Activated T-cell treated with anti-CD3 and anti-CD28 coated beads for 48 hours (primary cell): ENCODE measurements at places on chromosomes 5 and 9.

GRCh38 chr5:35012796-35013195 lies 35.0 kb downstream of the AGXT2 start:
- DNase-seq, result no peak

- no peak for DNase-seq
These were observed 19.9 kb downstream of the IDNK start for GRCh38 chr9:83642793-83643192.

- no peak for DNase-seq
These were observed 195.2 kb upstream of the TUT7 start for GRCh38 chr9:86549401-86549811.

DNA sequence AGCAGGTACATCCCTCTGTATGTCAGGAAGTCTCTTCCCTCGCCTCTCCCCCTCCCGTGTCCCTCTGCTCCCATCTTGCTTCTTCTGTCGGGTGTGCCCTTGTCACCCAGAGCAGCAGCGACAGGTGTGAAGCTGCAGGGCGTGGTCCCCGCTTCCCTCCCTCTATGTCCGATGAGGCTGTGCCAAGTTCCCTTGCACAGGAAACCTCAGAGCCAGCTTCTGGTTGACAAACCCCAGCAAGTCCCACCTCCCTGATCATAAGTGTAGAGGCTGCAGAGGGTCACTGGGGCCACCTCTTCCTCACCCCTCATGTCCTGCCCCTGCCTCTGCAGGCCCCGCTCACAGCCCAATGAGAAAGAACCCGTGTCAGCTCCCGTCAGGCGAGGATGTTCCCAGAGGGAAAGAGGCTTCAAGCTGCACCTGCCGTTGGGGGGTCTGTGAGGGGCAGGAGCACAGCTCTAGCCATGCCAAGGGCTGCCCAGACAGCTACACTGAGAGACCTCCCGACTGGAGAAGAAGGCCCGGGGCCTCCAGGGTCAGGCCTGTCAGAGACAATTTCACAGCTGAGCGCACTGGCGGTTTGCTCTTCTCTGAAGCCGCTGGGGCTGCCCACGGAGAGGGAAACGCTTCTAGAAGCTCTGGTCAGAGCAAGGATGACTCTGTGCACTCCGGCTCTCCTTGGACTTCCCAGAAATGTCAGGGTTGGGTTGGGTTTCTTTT lies 73.3 kb downstream of the AK8 start:
- DNase-seq, result no peak

DNA sequence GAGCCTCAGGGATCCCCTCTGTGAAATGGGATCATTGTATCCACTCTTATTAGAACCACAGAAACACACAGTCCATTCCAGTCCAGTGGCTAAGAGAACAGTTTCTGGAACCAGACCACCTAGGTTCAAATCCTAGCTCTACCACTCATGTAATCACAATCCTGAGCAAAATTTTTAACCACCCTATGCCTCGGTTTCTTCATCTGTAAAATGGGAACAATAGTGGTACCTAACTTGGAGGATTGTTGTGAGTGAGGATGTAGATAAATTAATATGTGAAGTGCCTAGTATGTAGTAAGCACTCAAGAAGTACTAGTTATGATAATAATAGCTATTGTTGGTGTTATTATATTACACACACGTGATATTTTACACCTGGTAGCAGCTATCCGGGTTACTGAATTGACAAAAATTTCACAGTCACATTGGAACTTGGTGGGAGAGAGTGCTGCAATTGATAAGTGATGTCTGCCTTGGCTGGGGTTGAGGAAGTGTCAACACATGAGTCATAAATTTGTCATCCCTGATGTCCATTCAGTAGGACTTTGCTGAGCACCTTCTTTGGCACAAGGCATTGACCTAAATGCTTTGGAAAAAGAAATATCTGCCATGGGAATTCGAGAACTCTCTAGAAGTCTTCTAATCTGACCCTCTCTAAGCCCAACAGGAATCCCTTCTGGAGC lies 68.4 kb downstream of the COL27A1 start:
- no peak for DNase-seq

DNA sequence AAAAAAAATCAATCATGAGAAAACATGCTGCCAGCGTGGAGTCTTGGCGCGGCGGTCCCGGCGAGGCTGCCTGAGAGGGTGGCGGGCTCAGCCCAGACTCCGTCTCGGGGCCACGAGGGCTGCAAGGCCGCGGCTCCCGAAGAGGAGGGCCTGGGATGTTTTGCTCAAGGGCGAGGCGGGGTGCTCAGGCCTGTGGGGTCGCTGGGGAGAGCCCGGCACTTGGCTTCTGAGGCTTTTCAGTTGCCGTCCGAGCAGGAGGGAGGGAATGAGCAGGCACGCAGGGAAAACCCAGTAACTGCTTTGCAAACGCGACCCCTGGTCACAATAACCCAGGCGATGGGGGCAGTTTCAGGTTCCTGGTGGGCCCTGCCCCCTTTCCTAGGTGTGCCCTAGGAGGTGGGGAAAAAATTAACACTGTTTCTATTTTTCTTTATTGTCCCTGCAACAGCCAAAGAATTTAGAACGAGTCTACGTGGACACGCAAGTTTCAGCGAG lies 3.2 kb upstream of the IRX2 start:
- DNase-seq, result no peak

- DNase-seq, result no peak
These were observed 156.2 kb downstream of the PPP2R2B start for GRCh38 chr5:146722361-146722779.

GRCh38 chr5:28400076-28400475 lies 1361.7 kb upstream of the CDH9 start:
- DNase-seq, result no peak

DNA sequence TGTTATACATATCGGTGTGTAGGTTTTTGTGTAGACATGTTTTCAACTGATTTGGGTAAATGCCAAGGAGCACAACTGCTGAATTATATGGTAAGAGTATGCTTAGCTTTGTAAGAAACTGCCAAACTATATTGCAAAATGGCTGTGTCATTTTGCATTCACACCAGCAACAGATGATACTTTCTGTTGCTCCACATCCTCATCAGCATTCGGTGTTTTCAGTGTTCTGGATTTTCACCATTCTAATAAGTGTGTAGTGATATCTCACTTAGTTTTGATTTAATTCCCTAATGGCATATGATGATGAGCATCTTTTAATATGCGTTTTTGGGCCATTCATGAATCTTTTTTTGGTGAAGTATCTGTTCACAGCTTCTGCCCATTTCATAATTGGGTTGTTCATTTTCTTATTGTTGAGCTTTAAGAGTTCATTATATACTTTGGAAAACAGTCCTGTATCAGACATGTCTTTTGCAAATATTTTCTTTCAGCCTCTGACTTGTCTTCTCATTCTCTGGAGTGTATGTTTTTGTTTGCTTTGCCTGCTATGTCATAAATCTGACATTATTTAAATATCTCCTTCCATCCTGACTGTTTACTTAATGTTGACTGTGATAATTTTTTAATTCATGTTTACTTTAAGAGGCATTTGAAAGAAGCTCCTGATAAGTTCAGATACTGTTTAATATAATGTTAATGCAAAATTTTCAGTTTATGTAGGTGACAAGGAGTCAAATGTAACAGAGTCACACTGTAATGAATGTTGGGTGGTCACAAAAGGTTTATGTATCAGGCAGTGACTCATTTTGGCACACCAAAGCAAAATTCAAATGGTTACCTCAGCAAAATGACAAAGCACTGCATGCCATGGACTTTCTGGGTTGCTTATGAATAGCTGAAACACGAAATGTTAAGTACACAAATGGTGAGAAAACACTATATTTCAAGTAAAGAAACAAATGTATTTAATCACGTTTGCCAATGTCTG lies 181.1 kb upstream of the DAB2 start:
- DNase-seq, result no peak

DNA sequence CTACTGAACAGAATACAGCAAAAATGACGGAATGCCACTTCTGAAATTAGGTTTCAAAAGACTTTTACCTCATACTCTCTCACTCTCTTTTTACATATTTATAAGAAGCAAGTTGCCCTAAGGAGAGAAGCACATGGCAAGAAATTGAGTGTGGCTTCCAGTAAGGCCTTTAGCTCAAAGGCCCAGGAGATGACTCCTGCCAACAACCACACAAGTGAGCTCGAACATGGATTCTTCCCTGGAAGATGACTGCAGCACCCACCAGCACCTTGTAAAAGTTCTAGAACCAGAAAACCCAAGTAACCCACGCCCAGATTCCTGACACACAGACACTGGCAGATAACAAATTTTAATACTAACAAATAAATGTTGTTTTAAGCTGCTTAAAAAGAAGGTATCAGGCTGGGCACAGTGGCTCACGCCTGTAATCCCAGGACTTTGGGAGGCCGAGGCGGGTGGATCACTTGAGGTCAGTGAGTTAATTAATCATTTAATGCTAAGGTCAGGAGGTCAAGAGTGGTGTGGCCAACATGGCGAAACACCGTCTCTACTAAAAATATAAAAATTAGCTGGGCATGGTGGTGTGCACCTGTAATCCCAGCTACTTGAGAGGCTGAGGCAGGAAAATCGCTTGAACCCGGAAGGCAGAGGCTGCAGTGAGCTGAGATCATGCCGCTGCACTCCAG lies 17.0 kb downstream of the PTBP3 start:
- DNase-seq, result no peak

GRCh38 chr5:53087621-53088121 lies 21.9 kb downstream of the MOCS2 start:
- DNase-seq, result no peak

DNA sequence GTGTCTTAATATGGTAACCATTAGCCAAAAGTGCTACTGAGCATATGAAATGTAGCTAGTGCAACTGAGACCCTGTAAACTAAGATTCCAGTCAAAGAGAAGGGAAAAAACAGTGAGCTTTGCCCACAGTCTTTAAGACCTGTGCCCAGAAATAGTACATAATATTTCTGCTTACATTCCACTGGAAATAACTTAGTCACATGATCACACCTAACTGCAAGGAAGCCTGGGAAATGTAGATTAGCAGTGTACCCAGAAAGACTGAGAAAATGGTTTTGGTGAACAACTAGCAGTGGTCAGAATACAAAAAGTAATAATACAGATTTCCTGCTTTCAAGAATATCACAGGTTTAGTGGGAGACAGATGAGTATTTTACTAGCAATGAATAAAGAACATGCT lies 2.5 kb upstream of the CPLANE1 start:
- DNase-seq, result no peak

DNA sequence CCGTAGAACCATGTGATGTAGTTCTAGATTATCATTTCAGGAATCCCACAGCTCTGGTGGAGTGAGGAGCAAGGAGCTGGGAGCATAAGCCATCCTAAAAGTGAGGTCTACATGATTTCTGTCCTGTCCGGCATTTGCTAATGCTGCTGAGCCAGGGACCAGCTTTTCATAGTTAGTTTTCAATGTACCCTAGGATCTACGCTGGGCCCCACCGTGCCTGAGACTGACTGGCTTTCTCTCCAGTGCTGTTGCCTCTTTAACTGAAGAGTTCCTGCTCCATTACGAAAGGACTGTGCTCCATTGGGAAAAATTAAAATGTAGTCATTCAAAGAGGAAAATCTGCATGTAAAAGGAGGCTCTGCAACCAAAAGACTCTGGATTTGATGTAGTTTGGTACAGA lies 634.8 kb downstream of the DMRTA1 start:
- DNase-seq, result no peak

DNA sequence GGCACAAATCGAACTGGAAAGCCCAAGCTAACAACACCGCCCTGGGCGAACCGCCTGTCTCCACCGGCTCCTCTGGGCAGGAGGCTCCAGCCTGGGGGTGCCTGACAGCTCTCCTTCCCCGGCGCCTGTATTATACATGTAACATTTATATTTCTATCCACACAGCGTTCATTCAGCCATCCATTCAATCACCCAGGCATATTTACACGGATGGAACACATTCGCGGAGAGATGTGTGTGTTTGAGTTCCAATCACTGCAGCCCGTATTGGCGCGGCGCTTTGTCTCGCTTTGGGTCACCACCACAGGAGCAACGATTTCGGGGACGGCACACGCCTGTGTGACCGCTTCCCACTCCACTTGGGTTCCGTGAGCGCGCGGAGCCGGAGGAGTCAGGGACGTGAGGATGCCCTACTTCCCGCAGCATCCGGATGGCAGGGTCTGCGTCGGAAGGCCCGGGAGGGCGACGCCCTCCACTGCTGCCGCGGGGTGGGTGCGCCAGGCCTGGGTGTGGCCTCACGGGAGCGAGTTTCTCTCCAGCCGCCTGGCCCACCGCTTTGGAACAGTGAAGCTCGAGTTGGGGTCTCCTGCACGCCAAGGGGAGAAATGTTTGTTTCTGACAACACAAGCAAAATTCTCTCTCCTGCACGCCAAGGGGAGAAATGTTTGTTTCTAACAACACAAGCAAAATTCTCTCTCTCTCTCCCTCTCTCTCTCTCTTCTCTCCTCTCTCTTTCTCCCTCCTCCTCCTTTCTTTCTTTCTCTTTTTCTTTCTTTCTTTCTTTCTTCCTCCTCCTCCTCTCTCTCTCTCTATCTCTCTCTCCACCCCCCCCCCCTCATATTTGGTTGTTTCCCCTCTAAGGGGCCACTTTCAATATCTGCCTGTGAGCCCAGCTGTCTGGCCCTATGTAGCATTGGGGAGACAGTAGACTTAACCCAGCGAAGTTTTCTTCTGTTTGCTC lies 1.1 kb upstream of the SV2C start:
- DNase-seq, result no peak

DNA sequence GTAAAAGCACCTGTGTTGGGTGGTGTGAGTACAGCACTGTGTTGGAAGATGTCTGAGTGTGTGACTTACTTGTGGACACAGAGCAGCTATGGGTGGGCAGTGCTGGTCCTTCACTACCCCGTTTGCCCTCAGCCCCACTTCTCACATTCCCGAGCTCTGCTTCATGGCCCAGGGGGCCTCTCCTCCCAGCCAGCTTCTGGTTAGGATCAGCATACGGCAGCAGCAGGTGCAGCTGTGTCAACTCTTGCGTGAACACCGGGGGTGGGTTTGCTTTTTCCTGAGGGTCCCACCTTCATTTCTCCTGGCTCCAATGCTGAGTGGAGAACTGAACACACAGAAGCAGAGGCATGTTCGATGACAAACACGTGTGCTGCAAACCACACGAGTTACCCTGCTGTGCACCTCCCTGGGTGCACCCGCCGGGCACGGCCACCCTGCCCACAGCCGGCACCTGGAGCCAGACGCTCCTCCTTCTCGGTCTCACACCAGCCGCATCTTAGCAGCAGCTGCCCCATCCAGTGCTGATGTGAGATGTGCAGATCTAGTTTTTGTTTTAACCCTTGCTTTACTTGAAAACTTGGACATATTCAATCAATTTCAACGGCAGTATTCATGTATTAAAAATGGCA lies 14.9 kb upstream of the SLC6A3 start:
- no peak for DNase-seq

- DNase-seq, result peak; percentile 23
These were observed 1.4 kb downstream of the ZFR start for GRCh38 chr5:32443145-32443540.

- DNase-seq, result peak; percentile 8
These were observed 108.4 kb downstream of the PSD2 start for GRCh38 chr5:139903795-139904565.
